ENCODE measurements at places on chromosomes 4 and X.

DNA sequence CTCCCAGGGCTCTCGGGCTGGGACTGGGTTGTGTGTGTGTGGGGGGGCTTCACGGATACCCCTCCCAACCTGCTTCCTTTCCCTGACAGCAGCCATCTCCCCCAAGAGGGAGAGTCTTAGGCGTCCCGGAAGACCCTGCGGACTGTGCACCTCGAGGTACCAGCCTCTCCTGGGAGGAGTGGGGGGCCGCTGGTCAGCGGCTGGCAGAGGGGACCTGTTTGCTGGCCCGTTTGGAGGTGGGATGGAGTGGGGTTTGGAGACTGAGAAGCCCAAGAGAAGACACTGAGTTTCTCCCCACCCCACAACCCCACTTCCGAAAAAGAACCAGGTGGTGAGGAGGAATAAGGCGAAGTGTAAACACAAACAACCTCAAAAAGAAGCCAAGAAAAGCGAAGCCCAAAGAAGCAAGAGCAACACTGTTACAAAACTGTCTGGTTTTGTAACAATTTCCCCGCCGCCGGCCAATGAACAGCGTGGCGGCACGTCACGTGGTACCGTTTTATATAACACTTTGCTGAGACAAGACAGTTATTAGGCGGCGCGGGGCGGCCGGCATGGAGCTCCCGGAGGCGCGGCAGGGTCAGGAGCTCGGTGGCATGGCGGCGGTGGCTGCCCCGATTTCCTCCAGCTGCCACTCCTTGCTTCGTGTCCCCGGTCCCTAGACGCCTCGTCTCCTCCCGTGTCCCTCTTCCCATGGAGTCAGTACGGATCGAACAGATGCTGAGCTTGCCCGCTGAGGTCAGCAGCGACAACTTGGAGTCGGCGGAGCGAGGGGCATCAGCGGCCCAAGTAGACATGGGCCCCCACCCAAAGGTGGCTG, at the start of gene LONRF3:
Gene LONRF3 (plus strand): TSS at position 531 of the 820 bp plus-strand sequence. CDS start 163 bp downstream, at position 694.
- peak; percentile 30 for DNase-seq

GRCh38 chr4:1762264-1763010, 30.7 kb upstream of the FGFR3 start:
- DNase-seq: no peak

DNA sequence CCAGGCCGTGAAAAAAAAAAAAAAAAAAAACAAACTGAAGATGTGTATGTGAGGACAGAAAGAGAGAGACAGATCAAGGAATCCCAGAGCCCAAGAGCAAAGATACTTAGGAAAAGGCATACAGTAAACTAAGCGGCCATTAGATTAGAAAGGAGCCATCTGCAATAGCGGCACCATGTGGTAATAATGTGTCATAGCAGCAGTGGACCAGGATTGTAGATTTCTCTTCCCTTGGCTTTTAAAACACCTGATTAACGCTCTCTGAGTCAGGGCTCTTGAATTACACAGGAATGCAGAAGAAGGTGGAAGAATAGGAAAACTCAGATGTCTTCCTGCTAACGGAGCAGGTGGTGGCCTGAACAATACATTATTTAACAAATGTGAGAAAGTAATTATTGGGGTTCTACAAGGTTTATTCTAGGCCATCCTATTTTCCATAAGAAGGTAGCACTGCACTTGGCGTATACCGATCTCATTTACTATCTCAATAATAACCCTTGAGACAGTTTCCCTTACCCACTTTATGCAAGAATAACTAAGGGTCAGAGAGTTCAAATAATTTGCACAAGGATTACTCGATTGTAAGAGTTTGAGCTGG, 182.7 kb downstream of the KCNIP4 start:
- no peak for DNase-seq

- DNase-seq: no peak
Measured at GRCh38 chr4:146401274-146401673, 120.5 kb downstream of the SLC10A7 start.

DNA sequence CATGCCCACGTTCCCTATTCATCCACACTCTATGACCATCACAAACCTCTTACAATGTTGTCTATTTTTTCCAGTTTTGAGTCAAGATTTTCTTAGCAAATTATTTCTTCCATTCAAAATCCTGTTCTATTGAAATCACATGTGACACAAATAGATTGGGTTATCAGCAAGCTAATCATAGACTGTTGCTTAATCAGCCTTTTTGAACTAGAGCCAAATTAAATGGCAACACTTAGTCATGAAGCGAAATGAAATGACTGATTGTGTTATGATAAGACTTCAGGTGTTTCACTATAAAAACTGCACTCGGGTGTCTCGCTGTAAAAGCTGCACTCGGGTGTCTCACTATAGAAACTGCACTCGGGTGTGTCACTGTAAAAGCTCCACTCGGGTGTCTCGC, 890.0 kb upstream of the FRG1 start:
- DNase-seq: no peak

DNA sequence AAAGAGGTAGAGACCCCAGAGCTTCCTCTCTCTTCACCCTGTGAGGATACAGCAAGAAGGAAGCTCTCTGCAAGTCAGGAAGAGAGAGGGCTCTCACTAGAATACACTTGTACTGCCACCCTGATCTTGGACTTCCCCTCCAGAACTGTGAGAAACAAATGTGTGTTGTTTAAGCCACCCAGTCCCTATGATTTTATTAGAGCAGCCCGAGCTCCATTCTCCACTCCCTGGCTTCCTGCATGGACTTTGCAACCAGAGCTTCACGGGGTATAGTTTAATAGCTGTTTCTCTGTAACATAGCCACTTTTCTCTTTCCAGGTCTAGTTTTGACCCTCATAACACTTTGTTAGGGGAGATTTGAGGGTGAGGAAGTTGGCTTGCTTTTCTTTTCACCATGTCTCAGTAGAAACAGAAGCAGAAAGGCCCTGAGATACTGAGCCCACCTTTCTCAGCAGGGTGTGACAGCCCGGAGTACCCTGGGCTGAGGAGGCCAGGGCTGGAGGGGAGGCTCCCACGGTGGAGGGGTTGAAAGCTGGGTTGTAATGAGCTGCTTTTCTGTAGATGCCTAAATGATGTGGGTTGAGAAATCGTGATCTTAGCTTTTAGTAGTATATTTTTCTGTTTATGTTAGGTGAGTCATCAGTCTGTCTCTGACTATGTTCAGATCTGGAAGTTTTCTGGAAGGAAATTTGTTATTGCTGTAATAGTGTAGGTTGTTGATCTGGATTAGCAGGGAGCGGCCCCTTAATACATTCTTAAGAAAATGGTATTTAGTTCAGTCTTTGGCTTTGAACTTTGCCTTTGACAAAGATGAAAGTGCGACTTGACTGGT, 118.6 kb downstream of the PTTG2 start:
- no peak for DNase-seq

DNA sequence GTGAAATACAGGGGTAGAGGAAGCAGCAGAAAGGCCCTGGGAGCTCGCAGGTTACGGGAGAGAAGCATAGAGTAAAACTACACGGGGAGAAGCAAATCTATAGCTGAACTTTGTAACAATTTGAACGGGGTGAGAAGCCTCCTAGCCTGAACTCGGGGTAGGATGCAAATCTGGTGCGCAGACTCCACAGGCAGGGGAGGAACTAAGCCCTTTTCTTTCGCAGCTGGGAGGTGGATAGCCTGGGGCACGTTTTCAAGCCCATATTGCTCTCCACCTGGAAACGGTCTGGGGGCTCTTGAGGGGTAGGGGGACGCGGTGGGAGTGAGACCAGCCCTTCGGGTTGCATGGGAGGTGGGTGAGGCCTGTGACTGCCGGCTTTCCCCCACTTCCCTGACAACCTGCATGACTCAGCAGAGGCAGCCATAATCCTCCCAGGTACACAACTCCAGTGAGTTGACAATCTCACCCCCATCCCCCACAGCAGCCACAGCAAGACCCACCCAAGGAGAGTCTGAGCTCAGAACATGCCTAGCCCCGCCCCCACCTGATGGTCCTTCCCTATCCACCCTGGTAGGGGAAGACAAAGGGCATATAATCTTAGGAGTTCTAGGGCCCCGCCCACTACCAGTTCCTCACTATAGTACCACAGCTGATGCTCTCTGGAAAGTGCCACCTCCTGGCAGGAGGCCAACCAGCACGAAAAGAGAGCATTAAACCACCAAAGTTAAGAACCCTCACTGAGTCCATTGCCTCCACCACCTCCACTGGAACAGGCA, 29.9 kb downstream of the SOWAHB start:
- DNase-seq: no peak

DNA sequence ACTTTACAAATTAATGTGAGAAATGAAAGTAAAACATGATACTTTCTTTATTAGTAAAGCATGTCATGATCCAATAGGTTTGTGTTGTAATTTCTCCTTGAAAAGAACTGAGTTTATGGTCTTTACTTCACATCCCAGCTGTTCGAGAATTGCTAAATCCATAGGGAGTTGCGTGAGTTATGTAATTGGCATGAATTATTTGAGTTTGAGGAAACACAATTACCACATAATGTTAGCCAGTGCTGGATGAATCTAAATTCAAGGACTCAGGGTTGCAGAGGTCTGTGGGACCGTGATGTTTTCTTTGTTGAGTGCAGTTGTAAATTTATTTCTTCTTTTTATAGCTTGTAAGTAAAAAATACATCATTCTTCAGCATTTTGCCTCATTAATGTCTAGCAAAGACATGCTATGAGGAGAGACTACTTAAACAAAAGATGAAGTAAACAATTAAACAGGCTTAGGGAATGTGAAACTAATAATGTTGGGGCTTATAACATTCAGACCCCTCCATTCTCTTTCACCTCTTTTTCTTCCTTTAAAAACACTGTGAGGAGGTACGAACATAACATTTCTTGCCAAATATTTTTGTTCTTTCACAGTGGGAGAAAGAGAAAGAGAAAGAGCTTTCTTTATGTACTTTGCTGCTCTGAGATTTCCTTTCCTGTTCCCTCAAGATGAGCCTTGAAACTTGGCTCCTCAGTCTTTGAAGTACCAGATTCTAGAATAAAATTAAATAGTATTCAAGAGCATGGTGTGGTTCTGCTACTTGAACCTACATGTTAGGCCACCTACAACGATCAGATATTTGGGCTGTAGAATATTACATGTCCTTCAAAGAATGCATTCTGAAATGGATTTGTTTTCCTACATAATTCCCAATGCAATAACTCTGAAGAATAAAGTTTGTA, 159.6 kb upstream of the ANK2 start:
- no peak for DNase-seq

GRCh38 chrX:20265221-20265725, 1.4 kb downstream of the RPS6KA3 start:
- DNase-seq: peak; percentile 14

DNA sequence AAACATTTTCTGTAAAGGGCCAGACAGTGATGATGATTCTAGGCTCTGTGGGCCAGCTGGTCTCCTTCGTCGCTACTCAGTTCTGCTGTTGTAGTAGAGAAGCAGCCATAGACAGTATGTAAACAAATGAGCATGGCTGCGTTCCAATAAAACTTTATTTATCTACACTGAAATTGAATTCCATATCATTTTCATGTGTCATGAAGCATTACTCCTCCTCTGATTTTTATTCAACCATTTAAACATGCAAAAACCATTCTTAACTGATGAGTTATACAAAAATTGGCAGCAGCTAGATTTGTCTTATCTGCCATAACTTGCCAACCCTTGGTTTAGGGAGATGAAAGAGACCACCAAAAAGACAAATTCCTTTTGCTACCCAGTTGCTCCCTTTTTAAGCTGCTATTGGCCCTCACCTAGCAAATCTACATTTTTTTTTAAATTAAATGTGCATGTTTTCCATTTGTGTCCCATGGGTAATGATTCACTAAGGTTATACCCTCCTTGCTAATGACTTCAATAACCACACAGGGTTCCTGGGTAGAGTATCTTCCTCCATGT, 309.9 kb downstream of the DHX15 start:
- DNase-seq: no peak

GRCh38 chr4:111400741-111401140, 744.5 kb upstream of the FAM241A start:
- no peak for DNase-seq

DNA sequence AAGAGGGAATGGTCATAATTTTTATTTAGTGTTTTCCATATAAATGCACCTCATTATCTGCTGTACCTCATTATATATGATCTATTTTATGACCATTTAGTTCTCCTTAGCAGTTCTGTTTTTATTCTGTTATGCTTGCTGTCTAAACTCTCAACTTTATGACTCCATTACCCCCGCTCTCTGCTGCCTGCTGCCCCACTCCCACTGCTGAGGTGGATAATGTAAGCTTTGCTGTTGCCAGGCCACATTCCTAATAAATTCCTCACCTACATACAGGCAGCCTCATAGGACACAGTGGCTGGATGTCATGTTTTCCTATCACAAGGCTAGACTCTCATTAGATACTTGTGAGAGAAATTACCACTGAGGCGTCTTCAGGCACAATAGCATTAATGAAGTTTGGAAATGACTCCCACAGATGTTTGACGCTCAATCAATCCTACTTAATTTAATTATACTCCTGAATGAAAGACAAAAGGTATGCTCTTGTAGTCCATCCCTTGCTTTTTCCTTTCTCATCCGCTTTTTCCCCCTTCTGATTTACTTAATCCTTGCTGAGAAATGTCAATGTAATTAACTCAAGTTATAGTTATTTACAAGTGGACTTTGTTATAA, 497.5 kb upstream of the IGFBP7 start:
- no peak for DNase-seq

- no peak for DNase-seq
Measured at GRCh38 chr4:155489271-155489670, 112.5 kb upstream of the MAP9 start.

DNA sequence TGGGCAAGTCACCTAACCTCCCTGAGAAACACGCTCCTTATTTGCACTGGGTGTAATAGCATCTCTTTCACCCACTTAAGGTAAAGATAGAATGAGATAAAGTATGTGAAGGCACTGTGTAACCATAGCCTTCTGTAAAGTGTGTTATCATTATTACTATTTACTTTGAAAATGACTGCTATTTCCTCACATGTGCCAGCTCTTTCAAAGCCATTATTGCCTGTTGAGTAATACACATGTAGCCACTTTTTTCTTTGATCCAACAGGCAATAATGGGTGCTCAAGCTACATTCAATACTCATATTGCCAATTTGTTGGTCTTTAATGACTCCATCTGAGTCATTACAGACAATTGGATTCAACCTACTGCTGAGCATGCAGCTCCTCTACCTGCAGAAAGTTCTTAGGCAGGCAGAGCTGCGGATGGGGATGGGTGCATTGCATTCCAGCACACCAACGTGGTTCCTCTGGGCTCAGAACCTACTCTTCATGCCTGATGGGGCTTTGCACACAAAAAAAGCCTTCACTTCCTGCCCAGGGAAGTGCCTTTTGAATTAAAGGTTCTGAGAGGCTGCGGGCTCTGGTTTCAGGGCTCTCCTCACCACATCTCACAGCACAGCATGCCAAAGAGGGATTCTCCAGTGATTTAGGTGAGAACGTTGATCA, 9.7 kb downstream of the PTCHD1 start:
- DNase-seq: no peak

DNA sequence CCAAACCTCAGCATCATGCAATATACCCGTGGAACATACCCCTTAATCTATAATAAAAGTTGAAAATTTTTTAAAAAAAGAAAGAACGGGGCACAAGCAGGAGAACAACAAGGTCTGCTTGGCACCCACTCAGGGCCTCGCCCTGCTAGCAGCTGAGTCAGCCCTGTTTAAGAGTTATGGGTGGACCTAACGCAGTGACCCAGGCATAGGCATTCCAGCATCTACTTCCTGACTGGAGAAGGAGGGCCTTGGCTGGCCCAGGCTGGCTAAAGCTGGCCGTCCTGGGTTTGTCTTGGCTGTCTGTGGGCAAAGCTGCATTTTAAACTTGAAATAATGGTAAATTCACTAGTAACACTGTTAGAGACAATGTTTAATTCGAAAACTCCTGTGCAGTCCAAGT, 236.7 kb upstream of the PGRMC2 start:
- DNase-seq: no peak

GRCh38 chr4:173420324-173420752, 21.4 kb upstream of the SCRG1 start:
- no peak for DNase-seq

All from stimulated activated CD8-positive, alpha-beta memory T cell treated with anti-CD3 and anti-CD28 coated beads, Interleukin-4, amount 100 ng/mL, for 1 hour (primary cell).